CD4-positive, alpha-beta T cell treated with Interleukin-15 for 4 hours (primary cell): ENCODE measurements at places on chromosomes 1 and 21.

DNA sequence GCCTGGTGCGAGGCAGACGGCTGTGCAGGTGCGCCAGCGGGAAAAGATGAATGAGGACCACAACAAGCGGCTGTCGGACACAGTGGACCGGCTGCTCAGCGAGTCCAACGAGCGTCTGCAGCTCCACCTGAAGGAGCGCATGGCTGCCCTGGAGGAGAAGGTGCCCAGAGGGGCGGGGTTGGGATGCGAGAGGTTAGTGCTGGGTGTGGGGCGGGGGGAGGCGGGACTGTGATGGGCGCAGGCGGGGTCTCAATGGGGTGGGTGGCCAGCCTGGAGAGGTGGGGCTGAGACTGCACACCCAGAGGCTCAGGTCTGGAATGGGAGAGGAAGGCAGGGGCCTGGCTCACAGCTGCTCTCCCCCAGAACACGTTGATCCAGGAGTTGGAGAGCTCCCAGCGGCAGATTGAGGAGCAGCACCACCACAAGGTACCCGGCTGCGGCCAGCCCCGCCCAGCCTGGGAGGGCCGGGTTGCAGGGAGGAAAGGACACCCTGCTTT is 22.3 kb downstream of the PPFIA4 start:
- DNase-seq = no peak

DNA sequence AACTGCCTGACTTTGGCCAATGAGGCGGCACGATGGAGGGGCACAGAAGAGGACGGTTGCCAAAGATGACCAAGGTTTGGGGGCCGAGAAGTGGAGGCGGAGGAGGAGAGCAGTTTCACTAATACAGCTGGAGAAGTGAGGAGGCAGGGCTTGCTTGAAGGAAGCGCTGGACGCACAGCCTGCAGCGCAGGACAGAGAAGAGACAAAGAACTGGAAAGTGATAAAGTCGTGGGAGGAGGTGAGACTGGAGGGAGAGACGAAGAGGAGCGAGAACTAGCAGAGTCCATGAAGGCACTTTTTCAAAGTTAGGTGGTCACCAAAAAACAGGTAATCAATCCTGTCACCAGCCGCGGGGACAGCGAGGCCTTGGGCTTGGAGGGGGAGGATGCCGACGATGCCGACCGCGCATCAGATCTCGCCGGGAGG is 771 bp downstream of the PACC1 start:
- no peak for DNase-seq

- DNase-seq = no peak
Measured at GRCh38 chr1:85992791-85993190, 163.8 kb downstream of the COL24A1 start.

DNA sequence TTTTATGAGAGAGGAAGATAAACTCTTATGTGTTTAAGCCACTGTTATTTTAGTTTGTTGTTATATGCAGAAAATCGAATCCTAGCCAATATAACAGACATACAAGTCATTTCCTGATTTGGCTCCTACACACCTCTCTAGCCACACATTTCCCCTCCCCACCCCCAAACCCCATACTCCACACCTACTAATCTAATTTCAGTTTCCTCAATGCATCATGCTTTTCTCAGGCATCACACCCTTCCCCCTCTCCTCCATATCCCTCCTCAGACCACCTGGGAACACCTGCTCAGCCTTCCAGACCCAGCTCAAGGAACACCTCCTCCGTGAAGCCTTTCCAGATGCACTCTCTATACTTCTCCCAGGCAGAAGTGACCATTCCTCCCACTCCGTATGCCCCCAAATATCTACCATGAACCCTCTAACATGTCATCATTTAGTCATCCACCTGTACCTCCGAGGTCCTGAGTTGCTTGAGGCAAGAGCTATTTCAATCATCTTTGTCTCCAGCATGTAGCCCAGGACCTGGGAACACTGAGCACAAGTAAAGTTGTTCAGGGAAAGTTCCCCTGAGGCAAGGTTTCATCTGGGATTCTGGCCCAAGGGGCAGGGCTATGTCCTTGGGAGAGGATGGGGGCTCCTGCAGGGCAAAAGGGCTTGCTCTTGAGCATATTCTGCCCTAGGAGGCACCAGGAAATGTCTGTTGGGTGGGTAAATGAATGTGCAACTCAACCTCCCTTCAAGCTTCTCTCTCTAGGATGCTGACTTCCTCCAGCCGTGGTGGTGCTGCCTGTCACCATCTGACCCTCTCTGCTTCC is 126.8 kb downstream of the HIVEP3 start:
- DNase-seq = peak; percentile 26

DNA sequence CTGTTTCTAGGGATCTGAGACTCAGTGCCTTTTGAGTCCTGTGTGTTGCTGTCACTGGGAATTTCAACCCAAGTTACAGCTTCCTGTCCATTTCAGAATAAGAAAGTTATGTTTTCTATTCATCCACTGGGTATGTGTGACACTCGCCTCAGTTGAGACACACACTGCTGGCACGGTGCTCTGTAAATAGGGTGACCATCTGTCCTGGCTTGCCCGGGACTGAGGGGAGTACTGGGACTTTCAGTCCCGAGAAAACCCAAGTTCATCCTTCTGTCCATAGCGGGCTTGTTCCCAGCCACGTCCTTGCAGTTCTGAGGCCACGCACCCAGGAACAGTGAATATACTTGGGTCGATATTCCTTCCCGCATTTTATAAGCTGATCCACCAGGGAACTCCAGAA is 56.3 kb upstream of the DISP3 start:
- DNase-seq = no peak

DNA sequence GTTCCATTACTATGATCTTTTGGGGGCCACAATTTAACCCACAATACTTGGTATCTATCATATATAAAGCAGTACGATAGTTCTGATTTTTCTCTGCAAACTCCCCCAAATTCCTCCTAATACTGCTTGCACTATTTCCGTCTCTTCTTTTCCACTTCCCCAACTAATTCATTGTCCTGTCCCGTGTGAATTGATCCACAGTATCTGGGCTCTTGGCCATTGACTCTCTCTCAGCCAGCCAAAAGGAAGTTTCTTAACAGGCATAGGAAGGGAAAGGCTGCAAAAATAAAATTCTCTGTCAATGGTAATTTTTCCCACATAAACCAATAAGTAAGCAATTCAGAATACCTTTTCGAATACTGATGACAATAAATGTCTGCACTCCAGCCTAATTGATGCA is 91.7 kb upstream of the DSCAM start:
- no peak for DNase-seq

DNA sequence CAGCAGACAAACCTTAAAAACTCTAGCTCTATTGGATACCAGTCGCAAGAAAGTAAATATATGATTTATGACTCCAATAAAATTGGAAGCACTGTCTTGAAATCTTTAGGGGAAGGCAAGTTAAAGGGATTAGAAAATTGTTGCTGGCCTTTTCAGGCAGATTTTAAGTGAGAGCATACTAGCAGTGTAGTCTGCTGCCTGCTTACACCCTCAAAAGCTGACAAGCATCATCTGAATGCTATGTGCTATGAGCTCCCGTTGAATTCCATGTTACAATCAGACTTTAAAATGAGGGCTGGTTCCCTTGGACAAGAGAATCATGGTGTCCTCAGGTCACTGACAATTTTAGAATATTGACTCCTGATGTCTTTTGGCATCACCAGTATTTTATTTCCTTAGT is 271.1 kb upstream of the C1orf105 start:
- DNase-seq = no peak

- no peak for DNase-seq
Measured at GRCh38 chr1:80217377-80217986, 1211.0 kb upstream of the ADGRL4 start.

DNA sequence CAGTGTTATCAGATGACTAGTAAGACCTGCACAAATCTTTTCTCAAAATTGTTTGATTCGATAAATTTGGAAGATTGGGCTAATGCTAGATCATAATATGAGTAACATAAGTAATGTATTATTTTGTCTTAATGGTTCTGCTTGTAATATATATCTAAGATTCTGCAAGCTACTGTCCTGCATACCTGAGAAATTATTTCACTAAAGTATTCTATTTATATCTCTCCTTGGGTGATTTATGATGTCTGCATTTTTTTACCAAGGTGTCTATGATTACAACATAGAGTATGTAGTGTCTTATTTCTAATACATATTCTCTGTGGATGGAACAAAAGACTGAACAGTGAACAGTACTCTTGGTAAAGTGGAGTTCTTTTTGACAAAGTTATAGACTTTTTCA is 166.6 kb downstream of the CLEC20A start:
- no peak for DNase-seq

- no peak for DNase-seq
Measured at GRCh38 chr1:19289244-19289643, 674 bp upstream of the AKR7A3 start.

- DNase-seq = peak; percentile 3
Measured at GRCh38 chr1:242467556-242468145, 56.8 kb downstream of the PLD5 start.

DNA sequence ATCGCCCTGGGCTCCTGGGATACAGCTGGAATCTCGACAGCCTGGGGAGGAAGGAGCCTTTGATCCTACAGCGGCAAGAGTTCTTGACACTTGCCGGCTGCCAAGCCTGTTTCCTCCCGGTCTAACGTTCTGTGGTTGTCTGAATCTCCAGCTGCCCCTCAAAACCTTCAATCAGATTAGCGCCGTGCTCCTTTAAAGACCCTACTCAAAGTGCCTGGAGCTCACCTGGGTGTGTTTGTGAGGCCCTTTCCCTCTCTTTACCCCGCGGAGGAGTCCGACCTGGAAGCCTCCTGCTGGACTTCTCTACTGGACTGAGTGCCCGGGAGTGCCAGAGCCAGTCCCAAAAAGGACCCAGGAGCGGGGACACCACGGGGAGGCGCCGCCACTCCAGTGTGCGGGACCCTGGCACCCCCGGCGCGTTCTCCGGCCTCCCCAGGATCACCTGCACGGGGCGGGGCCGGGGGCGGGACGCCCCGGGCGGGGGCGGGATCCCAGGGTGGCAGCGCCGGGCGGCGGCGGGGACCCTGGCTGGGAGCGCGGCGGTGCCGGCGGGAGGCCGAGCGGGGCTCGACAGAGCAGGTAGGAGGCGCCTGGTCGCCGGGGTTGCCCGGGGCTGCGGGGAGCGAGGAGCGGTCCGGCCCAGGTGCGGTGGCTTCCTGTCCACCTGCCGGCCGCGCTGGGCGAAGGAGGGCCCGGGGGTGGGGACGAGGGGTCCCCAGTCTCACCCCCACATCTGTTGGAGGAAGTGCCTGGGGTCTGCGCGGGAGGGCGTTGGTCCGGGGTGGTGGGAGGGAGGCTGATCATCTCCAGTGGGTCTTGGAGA is at the start of gene NCMAP:
NCMAP (plus strand) TSS at position 497 of the 823 bp plus-strand sequence. CDS start 39,344 bp downstream, outside the sequence.
- DNase-seq = peak; percentile 25

GRCh38 chr1:114956570-114956969 is 73.1 kb upstream of the TSHB start:
- no peak for DNase-seq

- no peak for DNase-seq
Measured at GRCh38 chr1:23701996-23702395, 10.4 kb downstream of the RPL11 start.

GRCh38 chr21:37528150-37528937 is 161.8 kb downstream of the DYRK1A start:
- DNase-seq = no peak

DNA sequence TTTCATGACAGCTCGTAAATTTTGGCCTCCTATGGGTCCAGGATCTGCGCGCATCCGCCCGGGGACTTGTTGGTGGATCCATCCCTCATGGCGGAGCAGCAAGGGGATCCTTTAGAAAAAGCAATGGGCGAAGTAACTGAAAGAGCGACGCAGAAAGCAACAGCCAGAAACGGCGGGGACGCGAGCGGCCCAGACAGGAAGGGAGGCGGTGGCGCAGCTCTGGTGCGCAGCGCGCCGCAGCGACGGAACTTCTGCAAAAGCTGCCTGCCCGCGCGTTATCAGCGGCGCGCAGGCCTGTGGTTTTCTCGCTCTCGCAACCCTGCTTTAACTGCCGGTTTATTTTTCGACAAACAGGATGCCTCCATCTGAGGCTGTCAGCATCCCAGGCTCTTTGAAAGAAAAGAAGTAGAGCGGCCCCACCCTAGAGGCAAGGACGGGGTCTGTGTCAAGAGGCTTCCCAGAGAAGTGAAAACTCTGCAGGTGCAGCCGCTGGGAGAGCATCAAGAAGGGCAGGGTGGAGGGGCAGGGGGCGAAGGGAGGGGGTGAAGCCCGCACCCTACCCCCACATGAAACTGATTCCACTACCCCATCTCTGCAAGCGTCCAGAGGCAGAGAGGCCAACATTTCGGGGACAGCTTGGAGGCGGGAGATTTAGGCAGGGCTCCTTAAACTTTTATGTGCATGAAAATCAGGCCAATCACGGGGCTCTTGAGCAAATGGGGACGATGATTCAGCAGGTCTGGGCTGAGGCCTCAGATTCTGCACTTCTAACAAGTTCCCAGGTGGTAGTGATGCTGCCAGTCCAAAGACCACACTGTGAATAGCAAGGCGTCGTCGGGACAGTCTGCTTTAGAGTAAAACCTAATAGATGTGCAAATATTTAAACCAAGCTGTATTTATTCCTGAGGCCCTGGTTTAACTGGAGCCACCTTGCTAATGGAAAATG is 22.2 kb downstream of the RUNX1 start:
- peak; percentile 86 for DNase-seq

- DNase-seq = no peak
Measured at GRCh38 chr1:212596798-212597197, 11.8 kb upstream of the ATF3 start.

- DNase-seq = no peak
Measured at GRCh38 chr1:206890125-206891060, 6.8 kb upstream of the IL24 start.

DNA sequence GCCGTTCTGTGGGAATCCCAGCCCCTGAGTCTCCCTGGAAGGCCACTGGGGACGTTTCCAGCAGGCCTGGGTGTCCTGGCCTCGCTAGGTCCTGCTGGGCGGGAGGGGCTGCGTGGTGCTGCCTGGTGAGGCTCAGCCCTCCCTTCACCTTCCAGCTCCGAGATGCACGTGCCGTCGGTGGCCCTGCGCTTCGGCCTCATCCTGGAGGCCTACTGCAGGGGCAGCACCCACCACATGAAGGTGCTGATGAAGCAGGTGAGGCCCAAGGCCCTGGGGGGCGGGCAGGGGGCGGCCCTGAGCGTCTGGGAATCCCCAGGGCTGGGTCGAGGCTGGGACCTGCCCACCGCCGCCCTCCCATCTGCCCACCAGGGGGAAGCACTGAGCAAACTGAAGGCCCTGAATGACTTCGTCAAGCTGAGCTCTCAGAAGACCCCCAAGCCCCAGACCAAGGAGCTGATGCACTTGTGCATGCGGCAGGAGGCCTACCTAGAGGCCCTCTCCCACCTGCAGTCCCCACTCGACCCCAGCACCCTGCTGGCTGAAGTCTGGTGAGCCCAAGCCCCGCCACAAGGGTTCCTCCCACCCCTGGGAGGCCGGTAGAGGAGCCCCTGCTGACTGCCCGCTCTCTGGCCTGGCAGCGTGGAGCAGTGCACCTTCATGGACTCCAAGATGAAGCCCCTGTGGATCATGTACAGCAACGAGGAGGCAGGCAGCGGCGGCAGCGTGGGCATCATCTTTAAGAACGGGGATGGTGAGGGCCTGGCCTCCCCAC is 70.3 kb downstream of the PIK3CD start:
- DNase-seq = peak; percentile 81

- no peak for DNase-seq
Measured at GRCh38 chr1:202376247-202376646, 27.7 kb downstream of the PPP1R12B start.

- no peak for DNase-seq
Measured at GRCh38 chr1:206866062-206866461, 639 bp downstream of the IL20 start.

- DNase-seq = no peak
Measured at GRCh38 chr1:47986761-47987200, 10.4 kb downstream of the TRABD2B start.

- DNase-seq = no peak
Measured at GRCh38 chr1:67853704-67854103, 20.4 kb upstream of the GNG12 start.

- no peak for DNase-seq
Measured at GRCh38 chr21:46354518-46354917, 30.6 kb downstream of the PCNT start.
